Skeletal muscle tissue (tissue), 5 donors: ENCODE measurements at places on chromosomes 5 and 9. TPM values are rescaled to one million over a fixed set of nuclear protein-coding genes. Genes with fewer than 3 reads are reported as not detected.

The PARP8 gene
- 12.0 TPM for total RNA-seq

The MCTP1 gene
- 20.4 TPM for total RNA-seq

The CD14 gene
- 39.7 TPM for total RNA-seq

The FOXI1 gene
- total RNA-seq = not detected
